Activated naive CD8-positive, alpha-beta T cell treated with anti-CD3 and anti-CD28 coated beads, Interleukin-2, amount 10 ng/mL, durations not matched to agents 7 days and 5 days (primary cell): ENCODE measurements at places on chromosomes 13 and 19. TPM values are rescaled to one million over a fixed set of nuclear protein-coding genes. Genes with fewer than 3 reads are reported as not detected.

DNA sequence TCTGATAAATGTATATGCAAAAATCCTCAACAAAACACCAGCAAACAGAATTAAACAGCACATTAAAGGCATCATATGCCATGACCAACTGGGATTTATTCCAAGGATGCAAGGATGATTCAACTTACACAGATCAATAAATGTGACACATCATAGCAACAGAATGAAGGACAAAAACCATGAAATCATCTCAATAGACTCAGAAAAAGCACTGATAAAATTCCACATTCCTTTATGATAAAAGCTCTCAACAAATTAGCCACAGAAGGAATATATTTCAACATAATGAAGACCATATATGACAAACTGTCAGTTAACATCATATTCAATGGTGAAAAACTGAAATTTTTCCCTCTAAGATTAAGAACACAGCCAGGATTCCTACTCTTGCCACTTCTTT lies 691.6 kb downstream of the DIAPH3 start:
- no peak for DNase-seq

DNA sequence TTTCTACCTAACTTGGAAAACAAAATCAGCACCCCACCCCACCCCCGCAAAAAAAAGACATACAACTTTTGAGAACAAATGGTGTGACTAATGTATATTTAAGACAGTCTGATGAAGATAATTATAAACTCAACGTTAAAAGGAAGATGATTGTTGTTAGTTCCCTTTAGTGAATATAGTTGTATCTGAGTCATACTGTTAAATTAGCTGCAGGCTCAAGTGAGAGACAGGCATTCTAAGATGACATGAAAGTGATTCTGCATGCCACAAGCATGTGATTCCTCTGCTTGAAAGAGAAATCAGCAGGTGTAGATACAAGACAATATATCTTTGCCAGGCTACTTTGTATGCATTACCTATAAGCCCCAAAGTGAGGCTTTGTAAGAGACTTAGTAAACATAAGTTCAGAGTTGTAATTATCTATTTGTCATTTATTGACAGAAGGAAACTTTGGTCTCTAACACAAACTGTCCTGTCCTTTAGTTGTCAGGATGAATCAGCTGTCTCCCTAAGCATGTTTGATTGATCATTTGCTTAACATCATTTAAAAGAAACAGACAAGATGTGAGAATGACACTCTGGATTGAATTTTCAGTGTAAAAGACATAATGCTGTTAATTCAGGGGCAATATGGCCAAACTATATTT lies 319.4 kb upstream of the HTR2A start:
- no peak for DNase-seq

DNA sequence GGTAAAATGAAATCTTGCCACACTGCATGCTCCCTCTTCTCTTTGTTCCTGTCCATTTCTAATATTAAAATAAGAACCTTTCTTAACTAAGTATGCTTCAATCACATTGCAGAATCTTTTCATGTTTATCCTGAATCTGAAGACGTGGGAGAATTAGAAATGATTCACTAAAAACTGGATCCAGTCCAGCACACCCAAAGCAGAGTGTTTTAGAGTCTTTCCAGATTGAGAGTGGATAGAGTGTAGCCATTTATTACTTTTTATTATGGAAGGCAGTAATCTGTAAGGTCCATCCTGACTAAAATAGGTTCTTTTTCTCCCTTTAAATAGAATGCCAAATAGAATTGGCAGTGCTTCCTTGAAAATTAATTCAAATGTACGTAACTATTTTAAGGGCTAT lies 453.5 kb downstream of the TDRD3 start:
- DNase-seq: no peak

- no peak for DNase-seq
Observed at GRCh38 chr13:99446242-99446641, 55.0 kb upstream of the TM9SF2 start.

DNA sequence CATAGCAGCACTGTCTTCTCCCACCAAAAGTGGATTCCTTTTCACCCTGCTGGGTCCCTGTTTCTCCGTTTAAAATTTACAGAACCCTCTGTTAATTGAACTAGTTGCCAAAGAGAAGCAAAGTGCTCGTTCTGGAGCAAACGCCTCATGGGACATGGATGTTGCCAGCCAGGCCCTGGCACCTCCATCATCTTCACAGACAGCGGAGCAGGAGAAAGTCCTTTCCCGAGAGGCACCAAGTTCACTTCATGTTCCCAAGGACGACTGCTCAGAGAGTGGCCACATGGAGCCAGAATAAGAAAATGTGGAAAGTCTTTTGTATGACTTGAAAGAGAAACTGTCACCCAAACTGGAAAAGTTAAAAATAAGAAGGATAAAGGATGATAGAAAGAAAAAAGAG lies 151.5 kb downstream of the SOX1 start:
- no peak for DNase-seq

The RDH8 gene
- not detected for total RNA-seq

The PRR36 gene
- total RNA-seq: 0.40 TPM
